ENCODE measurements at places on chromosomes 6 and 20.

- no peak for DNase-seq
Observed at GRCh38 chr20:13765299-13765698, 19.4 kb downstream of the ESF1 start.

DNA sequence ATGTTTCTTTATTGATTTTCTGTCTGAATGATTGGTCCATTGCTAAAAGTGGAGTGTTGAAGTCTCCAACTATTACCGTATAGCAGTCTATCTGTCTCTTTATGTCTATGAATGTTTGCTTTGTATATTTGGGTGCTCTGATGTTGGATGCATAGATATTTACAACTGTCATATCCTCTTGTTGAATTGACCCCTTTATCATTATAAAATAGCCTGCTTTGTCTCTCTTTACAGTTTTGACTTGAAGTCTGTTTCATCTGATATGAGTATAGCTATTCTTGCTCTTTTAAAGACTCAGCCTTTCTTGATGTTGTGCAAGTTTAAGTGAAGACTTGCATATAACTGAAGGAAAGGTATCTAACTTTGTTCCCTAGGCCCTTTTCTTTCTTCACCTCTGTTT is 173.8 kb upstream of the RAB32 start:
- DNase-seq: no peak

DNA sequence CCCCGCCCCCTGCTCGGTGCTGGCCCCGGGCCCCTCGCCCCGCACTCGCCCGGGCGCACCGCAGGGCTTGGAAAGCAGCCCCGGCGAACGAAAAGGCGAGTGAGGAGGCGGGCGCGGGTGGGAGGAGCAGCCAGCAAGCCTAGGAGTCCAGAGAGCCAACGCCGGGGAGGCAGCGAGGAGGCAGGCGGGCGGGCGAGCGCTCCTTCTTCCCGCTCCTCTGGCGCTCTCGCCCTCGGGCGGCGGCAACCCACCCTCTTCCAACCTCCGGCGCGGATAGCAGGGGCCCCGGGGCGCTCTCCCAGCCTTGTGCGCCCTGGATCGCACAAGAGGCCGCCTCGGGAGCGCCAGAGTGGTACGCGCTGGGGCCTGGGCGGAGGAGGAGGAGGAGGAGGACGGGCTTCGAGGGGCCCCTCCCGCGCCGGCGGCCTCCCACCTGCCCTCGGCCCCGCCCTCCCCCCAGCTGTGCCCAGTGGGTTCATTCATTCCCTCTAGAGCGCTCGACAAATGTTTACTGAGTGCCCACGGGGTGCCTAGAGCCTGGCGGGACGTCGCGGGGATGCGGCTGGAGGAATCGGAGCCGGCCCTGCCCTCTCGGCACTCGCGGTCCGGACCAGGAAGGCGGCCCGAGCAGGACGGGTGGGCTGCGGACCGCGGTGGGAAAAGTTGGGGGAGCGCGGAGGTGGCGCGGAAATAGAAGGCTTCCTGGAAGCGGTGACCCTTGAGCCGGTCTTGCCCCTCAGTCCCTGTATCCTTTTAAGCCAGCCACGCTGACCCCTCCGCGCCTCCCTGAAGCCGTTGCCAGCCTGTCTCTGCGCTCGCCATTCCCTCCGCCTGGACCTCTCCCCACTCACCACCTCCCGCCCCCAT is at the start of gene BMP7:
Gene BMP7, minus strand, starts transcription at position 351 of the 867 bp plus-strand sequence. CDS start 519 bp downstream, outside the sequence.
- DNase-seq: no peak

- DNase-seq: no peak
Observed at GRCh38 chr6:79436241-79436640, 101.0 kb downstream of the LCA5 start.

DNA sequence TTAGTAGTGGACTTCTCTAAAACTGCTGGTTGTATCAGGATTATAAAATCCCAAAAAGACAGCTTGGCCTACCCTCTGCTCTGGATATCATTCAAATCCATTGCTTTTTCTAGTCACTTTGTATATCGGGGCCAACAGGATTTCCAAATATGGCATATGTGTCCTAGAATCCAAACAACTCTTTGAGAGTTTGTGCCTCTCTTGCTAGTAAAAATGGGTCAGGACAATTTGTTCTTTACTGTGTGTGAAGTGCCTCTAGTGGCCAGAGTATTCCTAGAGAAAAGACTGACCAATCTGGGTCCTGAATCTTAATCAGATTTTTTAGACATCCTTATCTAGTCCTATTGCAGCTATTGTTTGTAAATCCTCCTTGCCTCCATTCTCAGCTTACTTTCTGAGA is 33.5 kb upstream of the MANEA start:
- no peak for DNase-seq

DNA sequence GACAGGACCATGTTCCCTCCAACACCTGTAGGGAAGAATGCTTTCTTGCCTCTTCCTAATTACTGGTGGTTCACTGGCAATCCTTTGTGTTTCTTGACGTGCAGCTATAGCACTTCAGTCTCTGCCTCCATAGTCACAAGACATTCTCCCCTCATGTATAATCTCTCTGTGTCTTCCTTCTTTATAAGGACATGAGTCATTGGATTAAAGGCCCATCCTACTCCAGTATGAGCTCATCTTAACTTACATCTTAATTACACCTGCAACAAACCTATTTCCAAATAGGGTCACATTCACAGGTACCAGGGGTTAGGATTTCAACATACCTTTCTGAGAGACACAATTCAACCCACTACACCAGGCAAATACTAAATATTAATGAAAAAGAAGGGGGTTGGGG is 213.6 kb downstream of the RNGTT start:
- DNase-seq: no peak

- no peak for DNase-seq
Observed at GRCh38 chr20:48489046-48489463, 338.7 kb downstream of the PREX1 start.

- no peak for DNase-seq
Observed at GRCh38 chr20:36248836-36249235, 12.6 kb downstream of the AAR2 start.

- DNase-seq: no peak
Observed at GRCh38 chr6:143973097-143973966, 34.7 kb downstream of the PLAGL1 start.

GRCh38 chr20:10654250-10654610 is 19.6 kb downstream of the JAG1 start:
- no peak for DNase-seq

- DNase-seq: no peak
Observed at GRCh38 chr6:150894191-150894744, 28.8 kb downstream of the MTHFD1L start.

DNA sequence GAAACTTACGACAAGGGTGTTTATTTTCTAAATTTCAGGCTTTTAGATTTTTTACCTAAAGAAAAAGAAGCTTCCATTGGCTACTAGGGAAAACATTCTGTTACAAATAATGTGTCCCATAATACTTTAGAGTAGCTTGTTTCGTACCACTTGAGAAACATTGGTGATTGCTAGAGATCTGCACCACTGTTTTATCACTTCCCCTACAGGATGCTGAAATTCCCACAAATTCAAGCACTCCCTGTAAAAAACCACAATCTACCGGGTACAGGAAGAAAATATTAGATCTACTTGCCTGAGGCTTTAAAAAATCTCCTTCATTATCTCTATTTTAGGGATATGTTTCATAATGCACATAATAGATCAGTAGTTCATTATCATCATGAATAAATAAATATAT is 29.9 kb downstream of the SEL1L2 start:
- DNase-seq: no peak

DNA sequence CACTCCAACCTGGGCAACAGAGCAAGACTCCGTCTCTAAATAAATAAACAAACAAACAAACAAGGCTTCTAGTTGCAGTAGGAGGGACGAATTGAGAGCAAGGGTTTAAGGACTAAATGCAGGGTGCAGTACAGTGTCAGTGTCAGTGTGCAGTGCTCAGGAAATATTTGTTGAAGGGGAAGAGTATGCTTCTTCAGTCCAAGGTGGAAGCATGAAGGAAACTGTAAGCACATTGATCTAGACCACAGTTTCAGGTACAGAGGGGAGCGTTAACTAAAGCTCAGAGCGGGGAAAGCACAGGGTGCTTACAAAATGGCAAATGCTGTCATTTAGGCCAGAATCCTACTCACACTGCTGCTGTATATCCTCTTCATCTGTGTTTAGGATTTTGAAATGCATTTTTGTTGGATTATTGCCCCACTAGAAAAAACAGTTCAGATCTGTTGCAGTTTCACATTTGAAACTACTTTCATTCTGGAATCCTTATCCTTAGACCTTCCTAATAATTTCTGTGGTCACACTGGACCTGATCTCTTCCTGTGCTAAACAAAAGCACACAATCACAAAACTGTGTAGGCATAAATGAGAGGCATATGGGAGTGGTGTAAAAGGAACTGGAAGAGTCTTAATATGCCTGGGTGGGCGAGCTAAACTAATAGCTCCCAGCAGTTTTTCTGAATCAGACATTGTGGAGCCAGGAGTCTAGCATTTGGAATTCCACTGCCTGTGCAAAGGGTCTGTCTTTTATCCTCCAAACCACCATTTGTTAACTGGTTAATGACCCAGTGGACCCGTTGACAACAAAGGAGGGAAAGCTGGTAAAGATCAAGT is 41.4 kb downstream of the CBFA2T2 start:
- DNase-seq: no peak

GRCh38 chr6:147752689-147753403 is 244.4 kb downstream of the SAMD5 start:
- DNase-seq: no peak

GRCh38 chr6:81741689-81742088 is 10.8 kb downstream of the TENT5A start:
- no peak for DNase-seq

GRCh38 chr6:109701221-109701620 is 10.1 kb downstream of the FIG4 start:
- DNase-seq: no peak

DNA sequence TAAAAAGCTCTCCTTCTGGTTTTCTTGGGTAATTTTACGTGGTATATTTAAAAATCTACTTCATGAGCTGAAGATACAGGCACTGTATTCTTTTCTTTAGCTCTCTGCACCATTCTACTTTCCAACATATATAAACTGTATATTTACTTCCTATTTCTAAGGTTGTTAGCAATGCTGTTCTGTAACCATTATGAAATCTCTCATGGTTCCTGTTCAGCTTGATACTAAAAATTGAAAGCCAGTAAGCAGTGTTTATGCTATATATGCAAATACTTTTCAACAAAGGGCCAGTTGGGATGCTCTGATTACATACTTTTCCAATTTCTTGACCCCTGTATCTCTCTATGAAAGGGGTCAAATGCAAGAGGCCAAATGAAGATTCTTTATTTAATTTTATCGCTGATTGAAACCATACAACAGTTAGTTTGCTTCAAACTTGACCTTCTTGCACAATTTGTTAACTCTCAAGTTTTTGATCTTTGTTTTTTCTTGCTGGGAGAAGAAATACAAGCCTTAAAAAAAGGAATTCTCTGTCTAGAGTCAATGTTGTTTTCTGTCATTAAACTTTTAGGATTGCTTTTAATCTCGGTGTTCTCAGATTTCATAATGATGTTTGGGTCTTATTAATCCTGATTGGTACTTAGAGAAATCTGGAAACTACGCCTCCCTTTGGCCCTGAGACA is 223.2 kb downstream of the PRL start:
- DNase-seq: no peak

GRCh38 chr6:42302411-42302810 is 84.8 kb upstream of the MRPS10 start:
- DNase-seq: no peak

- no peak for DNase-seq
Observed at GRCh38 chr6:156943816-156944215, 166.6 kb downstream of the ARID1B start.

- no peak for DNase-seq
Observed at GRCh38 chr6:30555816-30556065, 548 bp downstream of the GNL1 start.

GRCh38 chr20:63573647-63574131 is 350 bp downstream of the HELZ2 start:
- no peak for DNase-seq

GRCh38 chr6:25601800-25602673 is 50.0 kb upstream of the SCGN start:
- no peak for DNase-seq

- DNase-seq: no peak
Observed at GRCh38 chr6:56370561-56371211, 123.3 kb upstream of the COL21A1 start.

DNA sequence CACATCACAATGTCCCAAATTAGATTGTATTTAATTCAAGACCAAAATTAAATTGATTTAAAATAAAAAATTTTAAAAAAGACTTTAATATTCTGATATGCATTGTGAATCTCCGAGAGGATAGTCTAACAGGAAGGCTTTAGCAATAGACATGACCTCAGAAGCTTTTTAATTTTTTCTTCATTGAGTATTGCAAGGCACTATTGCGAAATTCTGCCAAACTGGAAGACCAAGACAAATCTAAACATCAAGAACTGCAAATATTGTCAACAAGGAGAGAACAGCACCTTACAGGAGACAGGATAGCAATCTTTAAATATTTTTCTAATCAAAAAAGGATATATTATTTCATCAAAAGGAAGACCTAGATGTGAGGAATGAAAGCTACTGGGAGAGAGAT is 56.9 kb downstream of the BMP5 start:
- no peak for DNase-seq

DNA sequence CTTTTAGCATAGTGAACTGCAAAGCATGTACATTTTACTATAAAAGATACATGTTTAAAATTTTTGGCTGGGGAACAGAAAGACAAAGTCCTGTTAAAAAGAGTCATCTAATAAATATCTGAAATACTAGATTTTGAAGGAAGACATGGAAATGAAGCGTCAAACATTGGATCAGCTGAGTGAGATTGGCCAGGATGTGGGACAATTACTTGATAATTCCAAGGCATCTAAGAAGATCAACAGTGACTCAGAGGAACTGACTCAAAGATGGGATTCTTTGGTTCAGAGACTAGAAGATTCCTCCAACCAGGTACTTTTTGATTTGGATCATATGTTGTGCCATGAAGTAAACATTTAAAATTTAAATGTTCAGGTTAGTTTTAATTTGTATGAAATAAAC is 162.3 kb downstream of the UTRN start:
- no peak for DNase-seq

DNA sequence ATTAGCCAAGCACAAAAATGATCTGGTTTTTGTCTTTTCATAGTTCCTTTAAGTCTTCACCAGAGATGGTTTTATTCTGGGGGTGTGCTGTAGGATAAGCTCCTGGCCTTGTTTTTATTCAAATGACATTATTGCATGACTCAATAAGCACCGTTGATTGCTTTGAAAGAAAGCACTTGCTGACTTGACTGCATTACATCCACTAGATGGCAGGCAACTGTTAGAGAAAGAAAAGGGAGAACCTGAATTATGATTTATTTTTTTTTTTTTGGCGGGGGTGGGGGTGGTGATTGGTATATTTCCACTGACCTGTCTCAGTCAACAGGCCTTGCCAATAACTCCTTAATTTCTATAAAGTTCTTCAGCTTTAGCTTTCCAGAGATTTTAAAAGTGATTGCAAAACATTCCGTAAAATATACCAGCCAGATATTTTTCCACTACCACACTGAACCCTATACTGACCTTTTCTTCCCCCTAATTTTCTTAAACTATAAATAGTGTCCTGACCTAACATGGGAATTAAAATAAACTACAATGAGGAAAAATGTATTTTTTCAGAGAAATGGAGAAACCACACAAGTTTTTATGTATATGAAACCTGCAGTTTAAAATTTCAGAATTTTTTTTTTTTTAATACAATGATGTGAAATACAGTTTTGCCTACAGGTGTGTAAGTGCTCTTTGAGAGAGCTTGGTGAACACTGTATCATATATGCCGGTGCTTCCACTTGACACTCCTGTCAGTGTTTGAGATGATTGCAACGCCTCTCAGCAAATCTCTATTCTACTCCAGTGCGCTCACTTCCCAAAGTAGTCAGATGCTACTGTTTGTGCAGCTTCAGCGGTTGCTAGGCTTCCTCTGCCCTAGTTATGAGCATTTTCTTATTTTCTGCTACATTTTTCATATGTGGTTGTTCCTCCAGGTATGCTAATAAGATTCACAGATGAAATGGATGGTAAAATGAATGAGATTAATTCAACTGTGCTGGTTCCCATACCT is 274.3 kb downstream of the CD109 start:
- no peak for DNase-seq

All from stimulated activated CD8-positive, alpha-beta memory T cell treated with anti-CD3 and anti-CD28 coated beads, Interleukin-7, amount 100 ng/mL, for 1 hour (primary cell).